ENCODE measurements at places on chromosomes 11 and 22. TPM values are rescaled to one million over a fixed set of nuclear protein-coding genes. Genes with fewer than 3 reads are reported as not detected.

- no peaks in the 10 kb centered on the region for H3K27me3 ChIP-seq
- H3K4me3 ChIP-seq, result no peak overlapping the region
- no peak overlapping the region for H3K27ac ChIP-seq
- H3K36me3 ChIP-seq, result peaks cover 8% of the 10 kb centered on the region
- no peak for DNase-seq
Observed at GRCh38 chr11:103436131-103436770, 327.0 kb downstream of the DYNC2H1 start.

POU2AF2 gene
- total RNA-seq, result 0.39 TPM

CCDC116 gene
- 0.21 TPM for total RNA-seq

- peaks cover 37% of the 10 kb centered on the region for H3K4me1 ChIP-seq
- H3K27ac ChIP-seq, result no peak overlapping the region
- H3K27me3 ChIP-seq, result no peaks in the 10 kb centered on the region
Observed at GRCh38 chr11:121035169-121035755, 11.4 kb downstream of the TBCEL start.

- peaks cover 6% of the 10 kb centered on the region for H3K36me3 ChIP-seq
- no peak for DNase-seq
- H3K4me1 ChIP-seq, result peaks cover 7% of the 10 kb centered on the region
- H3K27ac ChIP-seq, result no peak overlapping the region
- H3K27me3 ChIP-seq, result no peaks in the 10 kb centered on the region
Observed at GRCh38 chr22:20774882-20775281, 969 bp downstream of the SERPIND1 start.

ARHGAP20 gene
- 5.1 TPM for total RNA-seq

C22orf23 gene
- 0.70 TPM for total RNA-seq

GRCh38 chr22:22960307-22960706 is 72.7 kb downstream of the IGLL5 start:
- no peak overlapping the region for H3K27ac ChIP-seq
- no peaks in the 10 kb centered on the region for H3K36me3 ChIP-seq
- H3K27me3 ChIP-seq, result peaks cover 24% of the 10 kb centered on the region

GRCh38 chr22:29668673-29669072 is 51.1 kb upstream of the CABP7 start:
- H3K27ac ChIP-seq, result no peak overlapping the region
- peaks cover 7% of the 10 kb centered on the region for H3K36me3 ChIP-seq
- peaks cover 6% of the 10 kb centered on the region for H3K4me1 ChIP-seq
- DNase-seq, result no peak

GRCh38 chr11:12598330-12599256 is 75.6 kb upstream of the TEAD1 start:
- no peak overlapping the region for H3K27ac ChIP-seq
- peaks cover 19% of the 10 kb centered on the region for H3K4me1 ChIP-seq
- H3K27me3 ChIP-seq, result no peaks in the 10 kb centered on the region

CNGA4 gene
- total RNA-seq, result 0.68 TPM

DNAJC4 gene
- total RNA-seq, result 48.2 TPM

IGSF9B gene
- 10.6 TPM for total RNA-seq

RAG2 gene
- total RNA-seq, result not detected

DNA sequence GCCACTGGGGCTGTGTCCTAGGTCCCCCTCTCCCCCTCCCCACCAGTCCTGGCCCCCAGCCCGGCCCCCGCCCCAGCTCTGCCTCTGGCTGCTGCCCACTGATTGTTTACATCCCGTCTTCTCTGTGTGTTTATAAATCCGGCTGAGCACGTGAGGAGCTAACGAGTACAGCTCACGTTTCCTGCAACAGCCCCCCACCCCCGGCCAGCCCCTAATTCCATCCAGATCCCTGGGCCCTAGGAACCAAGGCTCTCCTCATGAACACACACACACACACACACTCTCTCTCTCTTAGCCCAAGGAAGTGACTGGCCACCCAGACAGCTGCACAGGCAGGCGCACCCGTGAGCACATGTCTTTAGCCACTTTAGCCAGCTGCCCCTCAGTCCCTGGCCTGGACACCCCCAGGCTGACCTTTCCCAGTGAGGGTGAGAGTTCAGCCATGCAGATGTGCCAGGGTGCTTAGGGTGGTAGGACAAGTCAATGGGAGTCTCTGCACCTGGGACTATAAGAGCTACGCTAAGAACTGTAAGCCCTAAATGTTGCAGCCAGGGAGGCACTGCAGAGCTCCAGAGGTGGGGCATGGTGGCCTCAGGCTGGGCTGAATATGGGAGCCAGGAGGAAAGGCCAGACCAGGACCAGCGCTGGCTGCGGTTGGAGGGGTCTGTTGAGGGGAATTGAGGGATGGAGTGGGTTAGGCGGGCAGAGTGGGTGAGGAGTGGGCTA is 2.9 kb downstream of the CLCF1 start:
- H3K27ac ChIP-seq, result peak overlapping the region; percentile 86
- H3K36me3 ChIP-seq, result peaks cover 4% of the 10 kb centered on the region
- peaks cover 19% of the 10 kb centered on the region for H3K27me3 ChIP-seq
- DNase-seq, result no peak

SYT13 gene
- 17.4 TPM for total RNA-seq

GRCh38 chr11:74866557-74866956 is 82.3 kb downstream of the XRRA1 start:
- H3K4me3 ChIP-seq, result no peak overlapping the region
- DNase-seq, result no peak
- H3K27me3 ChIP-seq, result no peaks in the 10 kb centered on the region
- no peaks in the 10 kb centered on the region for H3K4me1 ChIP-seq

PIWIL4 gene
- total RNA-seq, result 11.6 TPM

- no peak for DNase-seq
- peaks cover 26% of the 10 kb centered on the region for H3K36me3 ChIP-seq
- H3K4me3 ChIP-seq, result no peak overlapping the region
- H3K27me3 ChIP-seq, result no peaks in the 10 kb centered on the region
Observed at GRCh38 chr11:34909955-34910354, 6.2 kb downstream of the APIP start.

DNA sequence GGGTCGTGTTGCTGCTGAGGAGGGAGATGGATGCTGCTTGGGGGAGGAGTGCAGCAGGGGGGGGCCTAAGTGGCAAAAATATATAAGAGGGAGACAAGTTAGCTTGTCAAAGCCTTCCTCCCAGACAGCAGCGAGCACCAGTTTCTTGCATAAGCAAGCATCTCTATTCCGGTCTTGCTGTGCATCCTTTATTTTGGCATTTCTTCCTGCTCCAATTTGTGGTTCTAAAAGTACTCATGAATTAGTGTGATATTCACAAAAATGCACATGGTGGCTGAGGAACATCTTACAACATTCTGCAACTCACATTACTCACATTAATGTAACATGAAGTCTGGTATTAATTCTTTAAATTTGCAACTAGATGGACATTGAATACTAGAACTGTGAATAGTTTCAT is 32.1 kb downstream of the GDPD5 start:
- no peak overlapping the region for H3K27ac ChIP-seq
- DNase-seq, result no peak
- no peak overlapping the region for H3K4me3 ChIP-seq
- H3K27me3 ChIP-seq, result no peaks in the 10 kb centered on the region
- H3K36me3 ChIP-seq, result no peaks in the 10 kb centered on the region

GRCh38 chr22:44730022-44730393 is 22.4 kb upstream of the ARHGAP8 start:
- no peaks in the 10 kb centered on the region for H3K27me3 ChIP-seq
- DNase-seq, result no peak
- no peak overlapping the region for H3K4me3 ChIP-seq
- no peak overlapping the region for H3K27ac ChIP-seq
- H3K4me1 ChIP-seq, result peaks cover 4% of the 10 kb centered on the region
- H3K36me3 ChIP-seq, result no peaks in the 10 kb centered on the region

GRCh38 chr11:110518809-110519514 is 89.2 kb downstream of the FDX1 start:
- H3K4me3 ChIP-seq, result no peak overlapping the region
- H3K36me3 ChIP-seq, result no peaks in the 10 kb centered on the region
- H3K27ac ChIP-seq, result no peak overlapping the region

All from type B pancreatic cell (in vitro differentiated cells).